ENCODE measurements at places on chromosomes 2 and 18.

GRCh38 chr2:175461839-175462238 lies 280.3 kb upstream of the ATP5MC3 start:
- DNase-seq, result no peak

DNA sequence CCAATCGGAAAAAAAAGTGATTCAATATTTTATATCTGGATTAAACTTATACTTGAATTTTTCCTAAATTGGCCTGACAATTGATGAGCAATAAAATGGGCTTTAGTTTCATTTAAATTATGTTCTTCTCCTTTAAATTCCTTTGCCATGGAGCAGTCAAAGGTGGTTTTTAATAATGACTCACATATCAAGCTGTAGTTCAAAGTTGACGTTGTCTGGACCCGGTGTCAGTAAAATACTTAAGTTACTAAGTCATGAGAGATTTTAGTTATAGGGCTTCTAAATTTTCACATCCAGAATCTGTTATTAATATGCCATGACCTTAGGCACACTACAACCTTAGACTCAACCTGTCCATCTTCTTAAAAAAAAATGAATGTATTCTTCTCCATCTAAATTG lies 62.5 kb downstream of the CDH2 start:
- no peak for DNase-seq

DNA sequence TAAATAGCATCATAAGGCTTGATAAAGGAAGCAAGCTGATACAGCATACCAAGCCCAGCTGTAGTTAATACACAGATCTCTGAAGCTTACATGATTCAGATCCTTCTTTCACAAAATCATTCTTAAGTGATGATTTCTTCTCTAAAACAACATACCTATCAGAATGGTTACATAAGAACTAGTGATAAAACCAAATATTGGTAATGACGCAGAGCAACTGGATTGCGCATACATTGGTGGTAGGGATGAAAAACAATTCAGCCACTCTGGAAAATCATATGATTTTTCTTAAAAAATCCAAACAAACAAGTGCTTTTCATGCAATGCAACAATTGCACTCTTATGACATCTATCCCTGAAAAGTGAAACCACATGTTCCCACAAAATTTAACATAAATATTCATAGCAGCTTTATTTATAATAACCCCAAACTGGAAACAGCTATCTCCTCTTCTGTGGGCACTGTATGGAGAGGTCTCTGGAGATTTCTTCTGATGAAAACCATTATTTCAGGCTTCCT lies 153.6 kb upstream of the DSEL start:
- no peak for DNase-seq

GRCh38 chr2:144190908-144191605 lies 328.9 kb downstream of the ZEB2 start:
- no peak for DNase-seq

GRCh38 chr18:1014509-1014908 lies 109.8 kb downstream of the ADCYAP1 start:
- no peak for DNase-seq

GRCh38 chr2:9474361-9475057 lies at the start of gene IAH1:
IAH1 (plus strand) TSS chr2:9474551; CDS start chr2:9474567, 16 bp downstream.
- DNase-seq, result no peak

GRCh38 chr2:45278365-45279078 lies 269.3 kb upstream of the SIX2 start:
- no peak for DNase-seq

DNA sequence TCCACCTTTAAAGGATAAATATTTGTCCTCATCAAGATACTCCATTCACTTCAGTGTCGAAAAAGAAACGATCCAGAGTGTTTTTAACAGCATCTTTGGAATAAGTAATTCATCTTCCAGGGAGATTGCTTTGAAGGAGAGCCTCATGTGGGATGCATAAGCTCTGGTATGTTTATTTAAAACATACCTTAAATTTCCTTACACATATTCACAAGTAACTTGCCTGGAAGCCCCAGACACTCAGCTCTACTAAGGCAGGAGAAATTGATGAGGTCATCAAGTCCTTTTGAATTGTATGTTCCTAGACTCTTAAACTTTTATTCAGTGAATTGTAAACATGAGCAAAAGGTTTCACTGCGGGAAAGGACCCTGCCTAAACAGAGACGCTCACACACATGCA lies 103.0 kb downstream of the CDK15 start:
- no peak for DNase-seq

DNA sequence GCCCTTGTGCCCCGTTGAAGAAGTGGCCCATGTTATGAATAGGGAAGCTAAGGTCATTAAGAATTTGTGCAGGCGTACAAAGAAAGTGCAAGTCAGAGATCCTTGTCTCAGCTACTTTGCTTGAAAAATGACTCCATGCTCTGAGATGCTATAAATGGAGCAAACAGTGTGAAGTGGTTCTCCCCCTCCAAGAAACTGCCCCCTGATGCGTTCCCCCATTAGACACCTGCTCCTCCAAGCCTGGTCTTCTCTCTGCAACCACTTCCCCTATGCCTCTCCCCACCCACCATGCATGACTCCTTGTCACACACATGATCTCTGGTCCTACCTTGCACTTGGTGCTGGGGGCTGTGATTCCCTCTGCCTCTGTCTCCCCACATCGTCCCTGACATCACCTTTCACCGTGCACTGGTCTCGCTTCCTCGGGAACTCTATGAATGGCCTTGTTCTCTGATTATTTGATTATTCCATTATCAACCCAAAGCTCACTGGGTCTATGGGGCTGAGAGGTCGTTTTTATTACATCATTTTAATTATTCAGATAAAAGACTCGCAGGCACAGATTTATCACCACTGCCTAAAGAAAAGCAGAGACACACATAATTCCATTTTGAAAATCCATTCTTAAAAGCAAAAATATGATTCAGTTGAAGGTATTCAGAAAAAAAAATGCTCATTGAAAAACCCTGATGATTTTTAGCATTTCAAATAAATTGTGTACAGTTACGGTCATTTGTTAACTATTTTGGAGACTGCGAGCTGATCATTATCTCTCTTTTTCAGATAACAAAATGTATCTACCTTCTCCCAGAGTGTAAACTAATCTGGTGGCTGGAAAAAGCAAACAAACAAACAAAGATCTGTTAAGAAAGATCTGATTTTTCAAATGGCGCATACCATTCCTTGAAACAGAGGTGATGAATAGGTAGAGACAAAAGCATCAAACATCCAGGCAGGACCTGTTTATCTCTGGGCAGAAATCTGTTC lies 294.9 kb downstream of the SOX11 start:
- no peak for DNase-seq

DNA sequence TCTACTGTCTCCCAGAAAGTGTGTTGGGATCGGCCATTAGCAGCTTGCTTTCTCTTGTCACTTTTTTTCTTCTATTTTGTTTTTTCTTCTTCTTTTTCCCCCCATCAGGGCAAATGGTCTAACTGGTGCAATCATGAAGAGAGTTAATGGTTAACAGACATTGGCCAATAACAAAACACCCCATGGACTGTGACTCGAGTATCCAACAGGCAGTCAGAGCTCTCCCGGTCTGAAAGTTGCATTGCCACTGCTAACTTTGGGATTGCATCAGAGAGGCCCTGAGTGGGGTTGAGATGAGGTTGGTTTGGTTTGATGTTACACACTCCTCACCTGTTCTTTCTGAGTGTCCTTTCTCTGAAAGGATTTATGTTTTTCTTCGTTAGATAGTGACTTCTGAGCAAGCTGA lies 12.9 kb upstream of the SNORC start:
- DNase-seq, result no peak

GRCh38 chr2:83055376-83056010 lies 1403.6 kb downstream of the SUCLG1 start:
- DNase-seq, result no peak

DNA sequence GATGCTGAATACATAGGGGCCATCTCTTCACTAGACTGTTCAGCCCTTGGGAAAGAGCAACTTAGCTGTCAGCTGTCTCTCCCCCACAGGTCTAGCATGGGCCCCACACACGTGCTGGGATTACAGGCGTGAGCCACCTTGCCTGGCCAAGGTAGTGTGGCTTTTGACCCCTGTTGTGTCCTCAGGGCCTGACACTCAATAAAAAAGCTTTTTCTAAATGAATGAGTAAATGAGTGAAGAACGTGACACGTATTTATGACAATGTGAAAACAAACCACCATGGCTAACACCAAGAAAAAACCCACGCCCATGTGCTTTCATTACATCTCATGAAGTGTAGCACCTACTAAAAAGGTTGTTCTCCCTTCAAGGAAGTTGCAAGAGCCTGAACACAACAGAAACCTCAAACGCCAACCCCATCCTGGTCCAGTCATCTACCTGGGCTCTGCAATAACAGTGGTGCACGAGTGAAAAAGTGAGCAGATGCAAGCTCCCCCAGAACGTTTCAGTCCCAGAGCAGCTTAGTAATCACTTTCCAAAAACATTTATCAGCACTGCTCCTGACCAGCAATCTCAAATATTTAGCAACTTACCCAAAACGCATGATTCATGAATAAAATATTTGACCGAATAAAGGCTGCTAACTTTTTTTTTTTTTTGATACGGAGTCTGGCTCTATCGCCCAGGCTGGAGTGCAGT lies 3.4 kb downstream of the WDFY1 start:
- DNase-seq, result no peak

DNA sequence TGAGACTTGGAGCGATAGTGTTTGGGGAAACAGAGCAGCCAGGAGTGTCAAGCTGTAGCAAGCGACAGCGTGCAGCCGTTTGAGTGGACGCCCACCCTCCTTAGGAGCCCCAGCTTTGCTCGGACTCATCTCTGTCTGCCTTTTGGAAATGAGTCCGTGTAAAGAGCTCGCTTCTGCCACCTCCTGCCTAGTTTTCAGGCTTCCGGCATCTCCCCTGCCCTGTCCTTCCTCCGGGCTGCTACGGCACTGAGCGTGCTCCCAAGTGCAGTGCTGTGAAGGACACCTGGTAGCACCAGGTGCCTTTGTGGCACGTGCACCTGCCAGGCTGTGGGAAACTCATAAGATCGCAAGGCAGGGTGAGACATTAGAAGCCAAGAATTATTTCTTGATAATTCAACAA lies 117.1 kb downstream of the RNF144A start:
- DNase-seq, result no peak

DNA sequence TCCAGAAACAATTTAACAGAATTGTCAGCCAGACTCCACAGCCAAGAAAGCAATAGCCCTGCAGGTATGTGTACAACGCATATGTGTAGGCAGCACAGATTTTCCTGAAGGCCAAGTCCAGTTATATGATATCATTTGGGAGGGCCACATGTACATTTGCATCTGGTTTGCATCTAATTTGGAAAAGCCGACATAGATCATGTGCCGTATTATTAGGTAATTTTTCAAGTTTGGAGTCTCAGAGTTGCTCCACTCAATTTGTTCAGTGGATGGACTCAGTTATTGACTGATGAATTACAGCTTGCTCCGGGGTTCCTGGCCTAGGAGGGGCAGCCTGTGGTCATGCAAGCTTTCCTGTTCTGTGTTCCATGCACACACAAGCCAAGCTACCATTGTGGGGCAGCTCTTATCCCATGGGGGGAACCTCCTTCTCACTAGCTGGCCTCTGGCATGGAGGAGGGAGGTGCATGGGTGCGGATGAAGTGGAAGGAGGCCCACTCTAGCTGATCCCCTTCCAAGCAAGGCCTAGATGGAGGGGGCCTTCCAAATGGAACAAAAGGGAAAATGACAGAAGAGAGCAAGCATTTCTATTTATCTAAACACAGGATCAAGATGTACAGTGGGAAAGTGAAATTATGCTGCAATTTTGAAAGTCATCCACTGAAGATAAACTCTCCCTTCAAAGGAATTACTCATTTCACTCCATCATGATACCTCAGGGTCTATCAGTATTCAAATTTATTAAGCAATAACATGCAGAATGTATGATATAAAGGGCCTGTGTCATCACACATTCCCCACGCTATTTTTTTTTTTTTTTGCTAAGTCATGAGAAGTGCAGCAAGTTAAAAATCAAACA lies 202.6 kb upstream of the SMAD2 start:
- no peak for DNase-seq

- DNase-seq, result no peak
These were observed 63.4 kb downstream of the MYO5B start for GRCh38 chr18:50131591-50131990.

- DNase-seq, result no peak
These were observed 81.4 kb upstream of the GATA6 start for GRCh38 chr18:22088029-22088428.

DNA sequence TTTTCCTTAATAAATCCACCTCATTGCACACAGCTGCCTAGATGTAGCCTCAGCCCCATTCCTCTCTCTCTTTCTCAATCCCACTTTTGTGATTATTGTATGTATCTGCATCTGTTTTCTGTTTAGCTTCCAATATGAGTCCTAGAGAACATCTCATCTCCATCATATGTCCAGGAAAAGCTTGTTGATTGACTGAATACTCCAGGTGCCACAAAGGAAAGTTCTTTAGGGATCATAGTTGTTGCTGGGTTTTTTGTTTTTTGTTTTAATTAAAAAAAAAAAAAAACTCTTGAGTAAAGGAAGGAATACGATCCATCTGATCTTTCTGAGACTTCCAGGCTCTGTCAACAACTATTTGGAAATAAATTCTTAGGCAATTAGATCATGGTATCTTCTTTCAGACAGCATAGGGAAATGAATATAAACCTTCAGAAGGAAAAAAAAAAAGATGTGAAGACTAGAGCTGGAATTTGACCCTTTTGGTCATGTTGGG lies 42.5 kb downstream of the KIAA2012 start:
- no peak for DNase-seq

DNA sequence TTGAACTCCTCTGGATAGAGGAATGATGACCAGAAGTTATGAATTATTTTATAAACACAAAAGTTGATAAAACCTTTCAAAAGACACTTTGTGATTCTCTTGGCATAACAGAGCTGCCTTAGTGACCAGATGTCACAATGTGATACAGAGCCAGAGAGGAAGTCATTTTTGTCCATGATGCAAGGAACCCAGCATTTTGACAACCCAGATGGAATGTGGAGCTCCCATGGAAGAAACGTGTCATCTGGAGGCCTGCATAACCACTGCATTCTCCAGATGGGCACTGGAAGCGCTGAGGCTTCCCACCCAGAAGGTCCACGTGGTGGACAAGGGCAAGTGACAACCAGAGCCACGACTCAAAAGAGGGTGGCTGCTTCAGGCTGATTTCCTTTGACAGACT lies 30.1 kb downstream of the HRH4 start:
- no peak for DNase-seq

DNA sequence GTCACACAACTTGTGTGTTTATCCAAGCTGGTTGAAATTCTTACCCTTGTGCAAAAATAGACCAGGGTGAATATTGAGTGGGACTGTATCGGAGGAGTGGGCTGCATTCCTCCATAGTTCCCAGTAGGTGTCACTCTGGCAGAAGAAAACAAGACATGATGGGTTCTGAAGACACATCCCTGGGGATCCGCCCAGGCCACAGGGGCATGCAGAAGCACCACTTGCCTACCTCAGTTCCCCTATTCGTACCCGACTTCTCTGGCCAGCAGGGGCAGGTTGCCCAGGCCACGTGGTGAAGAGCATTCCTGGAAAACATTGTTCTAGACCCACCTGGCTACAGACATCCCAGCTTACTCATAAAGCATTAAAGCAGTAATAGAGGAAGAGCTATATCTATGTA lies 168.2 kb downstream of the FAM210A start:
- no peak for DNase-seq

DNA sequence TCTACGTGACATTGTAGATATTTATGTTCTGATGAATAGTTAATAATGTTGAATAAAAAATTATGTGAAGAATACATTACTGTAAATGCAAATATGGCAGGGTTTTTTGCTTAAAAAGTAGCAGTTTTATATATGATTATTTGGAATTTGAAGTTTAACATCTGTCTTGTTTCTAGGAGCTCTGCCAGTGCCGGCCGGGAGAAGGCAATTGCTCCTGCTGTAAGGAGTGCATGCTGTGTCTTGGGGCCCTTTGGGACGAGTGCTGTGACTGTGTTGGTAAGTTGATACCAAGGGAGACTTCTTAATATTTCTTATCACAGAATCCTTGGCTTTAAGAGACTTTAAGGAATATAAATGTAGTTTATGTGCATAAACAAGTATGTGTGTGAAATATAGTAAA lies 25.2 kb downstream of the TWSG1 start:
- DNase-seq, result no peak
